ENCODE measurements at places on chromosomes 3 and 15.

- no peak for DNase-seq
Measured at GRCh38 chr3:22748453-22749045, 454.6 kb upstream of the UBE2E2 start.

- no peak for DNase-seq
Measured at GRCh38 chr15:101541501-101542292, 52.2 kb upstream of the PCSK6 start.

GRCh38 chr15:49628379-49628778 is 7.5 kb downstream of the DTWD1 start:
- no peak for DNase-seq

DNA sequence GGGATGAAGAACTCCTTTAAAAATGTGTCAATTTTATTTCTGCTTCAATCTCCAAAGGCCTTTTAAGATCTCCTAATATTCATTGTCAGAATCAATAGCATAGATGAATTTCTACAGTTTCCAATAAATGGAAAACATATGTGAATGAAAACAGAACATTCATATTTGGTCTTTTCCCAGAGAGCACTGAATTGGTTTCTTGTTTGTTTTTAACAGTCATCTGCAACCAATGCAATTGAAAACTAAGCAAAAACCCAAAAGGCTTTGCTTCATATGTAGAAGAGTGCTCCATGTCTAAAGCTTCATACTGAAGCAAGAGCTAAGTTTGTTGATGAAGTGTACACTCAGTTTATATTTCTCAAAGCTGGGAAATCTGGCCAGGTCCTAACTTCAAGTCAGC is 426.5 kb upstream of the CDIN1 start:
- DNase-seq: no peak

DNA sequence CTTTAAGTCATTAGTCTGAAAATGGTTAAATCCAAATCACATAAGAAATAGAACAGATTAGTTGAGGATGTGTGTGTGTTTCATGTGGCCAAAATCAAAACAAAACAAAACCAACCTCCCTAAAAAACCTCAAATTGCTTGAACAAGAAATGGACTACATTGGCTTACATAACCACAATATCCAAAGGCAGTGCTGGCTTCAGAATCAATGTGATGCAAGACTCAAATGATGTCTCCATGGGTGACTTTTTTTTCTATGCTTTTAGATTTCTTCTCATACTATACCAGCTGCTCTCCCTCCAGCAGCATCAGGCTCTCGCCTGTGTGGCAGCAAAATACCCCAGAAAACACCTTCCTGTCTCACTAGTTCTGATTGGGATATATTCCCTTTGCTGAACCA is 36.0 kb upstream of the CMTM8 start:
- DNase-seq: no peak

DNA sequence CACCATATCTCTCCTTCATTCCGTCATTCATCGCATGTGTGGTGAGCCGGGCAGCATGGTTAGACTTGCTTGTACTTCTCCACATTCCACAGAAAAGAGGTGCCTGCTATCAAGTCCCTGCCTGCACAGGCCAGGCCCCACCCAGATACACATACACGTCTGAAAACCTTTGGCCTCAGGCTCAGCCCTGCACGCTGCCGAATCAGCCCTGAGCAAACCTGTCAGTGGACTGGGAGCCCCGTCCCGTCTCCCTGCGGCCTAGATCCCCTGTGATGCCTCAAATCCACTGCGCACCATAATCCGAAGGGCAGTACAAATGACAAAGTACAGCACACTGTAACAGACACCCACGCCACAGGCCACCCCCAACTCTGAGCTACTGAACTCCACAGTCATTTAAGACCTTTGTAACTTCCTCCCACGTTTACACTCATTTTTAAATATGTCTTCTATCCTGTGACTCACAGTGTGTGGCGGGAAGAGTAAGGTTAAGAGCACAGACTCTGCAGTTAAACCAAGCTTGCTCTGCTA is 67.1 kb downstream of the MB21D2 start:
- no peak for DNase-seq

- DNase-seq: no peak
Measured at GRCh38 chr3:88434001-88434400, 284.2 kb downstream of the C3orf38 start.

DNA sequence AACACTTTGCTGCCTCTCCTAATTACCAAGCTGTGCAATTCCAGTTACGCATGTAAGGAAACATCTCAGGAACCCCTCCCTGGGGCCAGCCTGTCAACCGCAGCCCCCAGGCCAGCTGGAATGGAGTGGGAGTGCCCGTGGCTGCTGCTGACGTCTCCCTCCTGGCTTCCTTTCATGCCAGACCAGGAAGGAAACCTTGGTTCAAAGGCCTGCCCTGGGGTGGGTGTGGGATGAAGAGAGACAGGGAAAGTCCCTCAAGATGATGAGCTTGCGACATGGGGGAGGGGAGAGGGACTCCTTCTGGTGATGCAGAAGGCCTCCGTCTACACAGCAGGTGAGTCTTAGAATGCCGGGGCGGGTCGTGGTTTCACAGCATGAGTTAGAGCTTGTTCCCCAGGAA is 11.4 kb upstream of the CYP11A1 start:
- DNase-seq: no peak

GRCh38 chr3:64612082-64612860 is 75.5 kb downstream of the ADAMTS9 start:
- DNase-seq: no peak

GRCh38 chr3:121243208-121243607 is 302.6 kb downstream of the POLQ start:
- no peak for DNase-seq

- no peak for DNase-seq
Measured at GRCh38 chr3:130679218-130679617, 67.4 kb downstream of the PIK3R4 start.

GRCh38 chr3:9916346-9916733 is 558 bp upstream of the IL17RC start:
- DNase-seq: no peak

DNA sequence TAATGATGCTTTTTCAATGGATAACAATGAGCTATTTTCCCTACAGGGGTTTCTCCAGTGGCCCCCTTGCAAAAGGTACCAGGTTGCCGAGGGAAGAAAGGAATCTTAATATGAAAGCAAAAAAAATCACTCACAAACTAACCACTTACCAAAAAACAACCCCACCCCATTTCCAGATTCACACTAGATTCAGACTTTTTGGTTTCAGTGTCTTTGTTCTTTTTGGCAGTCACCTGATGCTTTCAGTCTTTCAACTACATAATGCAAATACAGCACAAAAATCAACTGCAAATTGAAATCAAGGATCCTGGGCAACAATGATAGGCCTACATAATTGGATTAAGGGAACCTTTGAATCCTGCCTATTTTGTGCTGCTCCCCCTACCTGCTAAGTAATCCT is 71.1 kb upstream of the RAP2B start:
- no peak for DNase-seq

- no peak for DNase-seq
Measured at GRCh38 chr3:172938788-172939187, 188.3 kb downstream of the ECT2 start.

DNA sequence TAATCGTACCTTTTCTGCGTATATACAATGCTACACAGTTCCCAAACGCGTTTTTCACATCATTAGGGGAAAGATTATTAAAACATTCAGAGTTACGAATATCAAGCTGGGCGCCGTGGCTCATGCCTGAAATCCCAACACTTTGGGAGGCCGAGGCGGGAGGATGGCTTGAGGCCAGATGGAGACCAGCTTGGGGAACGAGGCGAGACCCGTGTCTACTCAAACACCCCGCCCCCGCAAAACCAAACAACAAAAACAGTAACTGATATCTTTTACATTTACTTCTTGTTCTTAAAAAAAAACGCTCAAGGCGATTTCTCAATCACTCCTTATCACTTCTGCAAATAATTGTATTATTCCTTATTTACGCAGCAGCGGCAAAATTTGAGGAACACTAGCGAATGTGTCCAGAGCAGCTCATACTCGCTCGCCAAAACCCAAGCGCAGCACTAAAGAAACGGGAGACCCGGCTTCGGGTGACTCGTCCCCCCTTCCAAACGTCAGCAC is 1.2 kb downstream of the ZBTB11 start:
- no peak for DNase-seq

- no peak for DNase-seq
Measured at GRCh38 chr15:66573719-66574595, 8.2 kb upstream of the LCTL start.

Data from activated naive CD4-positive, alpha-beta T cell (primary cell).